ENCODE measurements at places on chromosomes 1 and 21.

GRCh38 chr1:1366699-1367066, 8.3 kb downstream of the AURKAIP1 start:
- DNase-seq, result no peak

DNA sequence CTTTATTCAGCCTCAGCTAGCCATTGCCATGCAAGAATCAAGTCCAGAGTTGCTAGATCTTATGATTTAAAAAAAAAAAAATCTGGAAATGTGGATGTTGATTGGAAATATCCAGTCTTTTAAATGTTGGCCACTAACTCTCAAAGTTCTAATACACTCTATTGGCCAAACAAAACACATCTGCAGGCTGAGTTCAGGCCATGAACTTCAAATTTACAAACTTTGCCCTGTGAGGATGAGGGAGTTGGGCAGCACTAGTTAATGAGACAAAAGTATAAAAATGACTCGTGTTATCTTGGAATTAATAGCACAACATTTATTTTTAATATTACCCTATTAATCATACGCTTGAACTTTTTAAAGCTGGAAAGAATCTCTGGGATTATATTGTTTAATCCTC, 432.3 kb downstream of the PLPP3 start:
- DNase-seq, result no peak

- DNase-seq, result no peak
Observed at GRCh38 chr1:32676945-32677344, 25.6 kb downstream of the SYNC start.

GRCh38 chr1:10507111-10507879, 32.5 kb downstream of the PEX14 start:
- peak; percentile 61 for DNase-seq

- DNase-seq, result no peak
Observed at GRCh38 chr1:162672622-162673260, 40.5 kb downstream of the DDR2 start.

GRCh38 chr1:24558455-24558854, 2.6 kb downstream of the NCMAP start:
- no peak for DNase-seq

- DNase-seq, result no peak
Observed at GRCh38 chr1:147651466-147651865, 18.9 kb downstream of the ACP6 start.

- DNase-seq, result no peak
Observed at GRCh38 chr1:15354580-15354965, 55.1 kb upstream of the EFHD2 start.

DNA sequence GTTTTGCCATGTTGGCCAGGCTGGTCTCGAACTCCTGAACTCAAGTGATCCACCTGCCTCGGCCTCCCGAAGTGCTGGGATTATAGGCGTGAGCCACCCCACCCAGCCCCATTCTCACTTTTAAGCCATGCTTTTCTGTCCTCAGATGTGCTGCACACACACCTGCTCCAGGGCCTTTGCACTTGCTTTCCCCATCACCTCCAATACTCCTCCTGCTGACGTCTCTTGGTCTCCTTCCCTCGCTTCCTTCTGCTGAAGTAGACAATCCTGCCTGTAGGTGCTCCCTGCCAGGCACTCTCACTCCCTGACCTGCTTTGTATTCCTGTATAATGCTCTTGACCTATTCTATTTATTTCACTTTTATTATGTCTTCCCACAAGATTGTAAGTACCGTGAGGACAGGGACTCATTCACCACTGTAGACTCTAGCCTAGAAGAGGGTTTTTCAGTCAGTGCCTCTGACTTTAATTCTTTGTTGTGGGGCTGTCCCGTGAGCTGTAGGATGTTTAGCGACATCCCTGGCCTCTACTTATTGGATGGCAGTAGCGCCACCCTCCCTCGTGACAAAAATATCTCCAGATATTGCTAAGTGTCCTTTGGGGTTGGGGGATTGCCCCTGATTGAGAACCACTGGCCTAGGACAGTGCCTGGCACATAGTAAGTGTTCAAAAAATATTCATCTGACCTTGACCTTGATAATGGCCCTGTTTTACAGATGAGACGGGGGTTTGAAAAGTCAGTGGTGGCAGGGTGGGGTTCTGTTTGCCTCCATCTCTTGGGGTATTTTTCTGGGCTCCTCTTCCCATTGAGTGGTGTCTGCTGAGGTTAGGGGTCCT, 4.6 kb downstream of the TNFRSF1B start:
- no peak for DNase-seq

- no peak for DNase-seq
Observed at GRCh38 chr1:37817481-37817880, 9.5 kb upstream of the YRDC start.

DNA sequence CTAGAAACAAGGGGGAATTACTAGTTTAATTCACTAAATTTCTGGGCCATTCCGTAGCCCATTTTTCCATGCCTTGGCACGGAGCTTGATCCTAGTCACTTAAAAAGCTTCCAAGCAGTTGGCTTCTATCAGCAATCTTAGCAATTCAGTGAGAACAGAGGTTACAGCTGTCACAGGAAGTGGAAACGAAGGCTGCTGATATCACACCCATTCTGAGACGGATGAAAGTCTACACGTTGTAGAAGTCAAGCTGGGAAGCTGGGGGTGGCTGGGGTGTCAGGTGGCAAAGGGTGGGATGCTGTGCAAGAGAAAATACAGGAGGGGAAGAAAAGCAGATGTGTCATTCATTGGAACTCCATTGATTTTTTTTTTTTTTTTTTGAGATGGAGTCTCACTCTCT, 11.8 kb upstream of the STMN1 start:
- DNase-seq, result no peak

DNA sequence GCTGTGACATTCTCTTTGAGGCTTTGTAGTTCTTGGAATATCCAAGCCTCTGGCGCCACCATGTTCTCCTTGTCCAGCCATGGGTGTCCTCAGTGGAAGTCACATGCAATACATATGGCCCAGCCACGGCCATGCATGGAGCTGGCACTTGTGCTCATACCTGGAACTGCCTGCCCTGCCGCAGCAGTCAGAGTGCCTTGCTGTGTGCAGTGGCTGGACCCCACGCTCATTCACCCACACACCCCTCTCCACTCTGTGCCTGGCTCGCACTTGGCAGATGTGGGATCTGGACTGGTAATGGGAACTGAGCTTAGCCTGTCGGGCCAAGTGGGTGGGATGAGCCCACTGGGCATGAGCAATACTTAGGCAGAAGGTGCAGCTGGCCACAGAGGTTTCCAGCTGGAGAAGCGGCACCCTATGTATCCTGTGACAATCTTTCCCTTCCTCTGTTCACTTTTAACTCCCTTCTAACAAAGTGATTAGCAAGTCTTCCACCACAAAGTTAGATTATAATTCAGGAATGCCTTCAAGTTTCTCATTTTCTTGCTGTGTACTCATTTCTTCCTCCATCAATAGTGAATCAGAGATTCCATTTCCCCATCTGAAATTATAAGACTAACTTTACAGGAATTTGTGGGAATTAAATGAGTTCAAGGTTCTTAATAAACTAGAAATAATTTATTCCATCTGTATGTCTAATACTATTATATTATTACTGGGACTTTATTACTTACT, 351.6 kb upstream of the NCAM2 start:
- DNase-seq, result no peak
